ENCODE measurements at places on chromosomes 13 and 19. TPM values are rescaled to one million over a fixed set of nuclear protein-coding genes. Genes with fewer than 3 reads are reported as not detected.

The C19orf38 gene
- total RNA-seq: 0.49 TPM

- peaks cover 6% of the 10 kb centered on the region for H3K4me1 ChIP-seq
- H3K4me3 ChIP-seq: no peak overlapping the region
- H3K27me3 ChIP-seq: no peaks in the 10 kb centered on the region
- no peaks in the 10 kb centered on the region for H3K36me3 ChIP-seq
- no peak overlapping the region for H3K27ac ChIP-seq
- DNase-seq: no peak
Measured at GRCh38 chr13:90866006-90866405, 481.5 kb upstream of the MIR17HG start.

DNA sequence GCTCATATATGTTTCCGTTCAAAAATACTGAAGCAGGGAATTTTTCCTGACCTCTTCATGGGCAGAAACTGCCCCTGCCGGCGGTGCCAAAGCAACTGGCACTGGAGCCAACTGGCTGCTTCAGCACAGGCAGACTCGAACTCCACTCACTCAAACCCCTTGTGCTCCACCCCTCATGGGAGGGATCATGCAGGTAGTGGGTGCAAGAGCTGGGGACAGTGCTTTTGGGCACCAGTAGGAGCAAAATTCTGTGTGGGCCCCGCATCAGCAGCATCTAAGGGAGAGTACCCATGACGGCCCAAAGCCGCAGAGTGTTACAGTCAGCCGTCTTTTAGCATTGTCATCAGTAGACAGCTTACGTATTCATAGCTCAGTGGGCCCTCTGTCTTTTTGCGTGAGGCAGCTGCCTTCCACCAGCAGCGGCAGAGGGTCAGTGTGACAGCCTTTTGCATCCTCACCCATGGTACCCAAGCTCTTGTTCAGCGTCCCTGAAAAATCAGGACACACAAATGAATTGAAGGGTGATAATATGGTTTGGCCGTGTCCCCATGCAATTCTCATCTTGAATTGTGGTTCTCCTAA, 393.8 kb downstream of the SLITRK6 start:
- no peak for DNase-seq
- no peaks in the 10 kb centered on the region for H3K36me3 ChIP-seq
- H3K27me3 ChIP-seq: no peaks in the 10 kb centered on the region
- H3K27ac ChIP-seq: no peak overlapping the region
- H3K4me3 ChIP-seq: no peak overlapping the region

The SIGLEC14 gene
- not detected for total RNA-seq

The MEIOSIN gene
- total RNA-seq: not detected

DNA sequence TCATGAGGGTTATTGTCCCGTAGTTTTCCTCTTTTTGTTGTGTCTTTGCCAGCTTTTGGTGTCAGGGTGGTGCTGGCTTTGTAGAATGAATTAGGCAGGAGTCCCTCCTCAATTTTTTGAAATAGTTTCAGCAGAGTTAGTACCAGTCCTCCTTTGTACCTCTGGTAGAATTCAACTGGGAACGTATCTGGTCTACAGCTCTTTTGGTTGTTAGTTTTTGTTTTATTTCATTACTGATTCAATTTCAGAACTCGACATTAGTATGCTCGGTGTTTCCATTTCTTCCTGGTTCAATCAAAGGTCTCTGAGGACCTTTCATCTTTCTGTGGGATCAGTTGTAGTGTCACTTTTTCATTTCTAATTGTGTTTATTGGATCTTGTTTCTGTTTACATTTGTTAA, 1237.0 kb upstream of the PCDH9 start:
- DNase-seq: no peak
- H3K4me1 ChIP-seq: no peaks in the 10 kb centered on the region
- H3K36me3 ChIP-seq: no peaks in the 10 kb centered on the region
- H3K27me3 ChIP-seq: no peaks in the 10 kb centered on the region
- H3K4me3 ChIP-seq: no peak overlapping the region
